NCI-H526 treated with DMSO at 0.1 percent for 48 hours (cell line): ENCODE measurements at places on chromosomes 1 and 21.

DNA sequence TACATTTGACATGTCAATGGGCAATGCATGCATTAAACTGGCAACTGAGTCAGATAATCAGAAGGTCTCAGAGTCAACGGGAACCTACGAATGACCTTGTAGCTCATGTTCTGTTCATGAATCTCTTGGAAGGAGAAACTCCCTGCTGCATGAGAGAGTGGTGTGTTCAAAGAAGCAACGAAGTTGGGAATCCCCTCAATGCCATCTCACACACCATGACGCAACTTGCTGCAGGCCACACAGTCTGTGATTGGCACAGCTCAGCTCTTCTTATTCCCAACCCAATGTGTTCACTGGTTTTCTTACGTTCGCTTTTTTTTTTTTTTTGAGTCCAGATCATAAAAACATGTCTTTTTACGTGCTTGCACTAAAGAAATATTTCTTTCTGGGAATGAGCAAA, 53.5 kb upstream of the PRDM2 start:
- no peak for DNase-seq

- DNase-seq, result no peak
Measured at GRCh38 chr1:50156241-50157010, 47.7 kb downstream of the ELAVL4 start.

- DNase-seq, result no peak
Measured at GRCh38 chr1:26580116-26580515, 50.6 kb downstream of the RPS6KA1 start.

GRCh38 chr1:57118948-57119603, 153.3 kb upstream of the C8B start:
- DNase-seq, result no peak

- DNase-seq, result no peak
Measured at GRCh38 chr1:177228693-177229065, 57.9 kb downstream of the BRINP2 start.

GRCh38 chr1:226679853-226680516, 59.1 kb downstream of the ITPKB start:
- DNase-seq, result no peak

DNA sequence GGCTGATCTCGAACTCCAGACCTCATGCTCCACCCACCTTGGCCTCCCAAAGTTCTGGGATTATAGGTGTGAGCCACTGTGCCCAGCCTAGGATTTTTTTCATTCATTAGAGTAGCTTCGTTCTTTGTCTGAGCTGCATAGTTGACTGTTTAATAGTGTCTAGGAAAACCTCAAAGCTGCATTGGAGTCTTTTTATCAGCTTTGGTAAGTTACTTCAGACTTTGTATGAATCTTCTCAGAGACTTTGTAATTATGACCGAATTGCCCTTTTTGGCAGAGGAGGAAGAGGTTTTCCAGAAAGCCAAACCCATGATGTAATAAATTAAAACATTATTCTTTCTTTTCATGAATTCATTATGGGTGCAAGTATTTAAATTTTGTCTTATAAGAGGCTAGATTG, 5.1 kb downstream of the DNAJB4 start:
- DNase-seq, result no peak
